Progenitor cell of endocrine pancreas (in vitro differentiated cells): ENCODE measurements at places on chromosomes 13 and 19. TPM values are rescaled to one million over a fixed set of nuclear protein-coding genes. Genes with fewer than 3 reads are reported as not detected.

- DNase-seq: no peak
Measured at GRCh38 chr19:5332501-5332900, 8.1 kb downstream of the PTPRS start.

DNA sequence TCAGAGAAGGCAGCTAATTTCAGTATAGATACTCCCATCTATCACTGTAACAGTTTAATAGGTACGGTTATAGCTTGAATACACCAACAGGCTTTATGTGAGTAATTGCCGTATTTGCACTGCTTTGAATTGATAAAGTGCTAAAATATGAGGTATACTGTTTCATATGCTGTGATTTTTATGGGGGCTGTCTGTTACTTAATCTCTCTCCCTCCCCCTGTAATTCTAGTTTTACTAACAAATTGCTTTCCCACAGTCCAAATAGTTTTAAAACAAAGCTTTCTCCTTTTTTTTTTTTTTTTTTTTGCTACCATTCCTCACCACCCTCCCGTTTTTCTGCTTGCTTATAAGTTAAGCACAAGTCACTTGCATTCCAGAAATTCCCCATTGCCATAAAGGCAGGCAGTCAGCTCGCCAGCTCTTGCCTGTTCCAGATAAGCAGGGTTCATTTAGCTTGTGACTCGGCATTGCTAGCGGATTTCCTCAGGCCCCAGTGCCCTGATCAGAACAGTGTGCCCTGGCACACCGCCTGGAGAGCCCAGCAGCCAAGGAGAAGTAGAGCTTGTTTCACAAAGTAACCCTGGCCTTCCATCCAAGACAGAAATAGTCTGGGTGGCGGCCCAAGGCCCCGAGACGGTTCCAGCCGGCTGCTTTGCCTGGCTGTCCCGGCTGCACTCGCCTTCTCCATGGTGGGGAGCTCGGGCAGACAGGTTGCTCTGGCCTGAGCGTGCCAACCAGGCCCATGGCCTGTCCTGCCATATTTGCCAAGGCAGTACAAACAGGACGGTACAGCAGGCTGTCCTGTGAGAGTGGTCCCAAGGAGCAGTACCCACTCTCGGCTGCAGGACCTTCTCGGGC is 43.5 kb upstream of the NPAS1 start:
- peak; percentile 25 for DNase-seq

GRCh38 chr19:56681702-56682101 is 10.1 kb upstream of the ZNF835 start:
- no peak for DNase-seq

Gene KIR3DL2
- not detected in 2 replicates for total RNA-seq

DNA sequence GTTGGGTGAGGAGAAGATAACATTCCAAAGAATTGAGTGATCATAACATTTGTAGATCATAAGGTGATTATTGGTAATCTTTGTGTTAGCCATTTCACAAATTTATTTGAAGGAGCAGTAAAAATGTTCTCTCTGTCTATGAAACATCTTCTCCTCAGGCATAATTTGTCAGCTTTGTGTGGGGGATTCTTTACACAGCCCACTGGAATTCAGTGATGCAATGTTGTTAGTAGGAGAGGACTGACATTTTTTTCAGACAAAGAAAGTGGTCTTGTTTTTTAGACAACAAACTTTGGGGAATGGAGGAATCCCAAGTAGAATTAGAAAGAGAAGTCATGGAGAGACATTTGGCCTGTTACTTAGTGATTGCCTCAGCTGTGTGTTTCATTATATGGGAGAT is 100.3 kb downstream of the ITGBL1 start:
- no peak for DNase-seq

Gene LYPD3
- 0.47 and 0.60 TPM in 2 replicates for total RNA-seq

DNA sequence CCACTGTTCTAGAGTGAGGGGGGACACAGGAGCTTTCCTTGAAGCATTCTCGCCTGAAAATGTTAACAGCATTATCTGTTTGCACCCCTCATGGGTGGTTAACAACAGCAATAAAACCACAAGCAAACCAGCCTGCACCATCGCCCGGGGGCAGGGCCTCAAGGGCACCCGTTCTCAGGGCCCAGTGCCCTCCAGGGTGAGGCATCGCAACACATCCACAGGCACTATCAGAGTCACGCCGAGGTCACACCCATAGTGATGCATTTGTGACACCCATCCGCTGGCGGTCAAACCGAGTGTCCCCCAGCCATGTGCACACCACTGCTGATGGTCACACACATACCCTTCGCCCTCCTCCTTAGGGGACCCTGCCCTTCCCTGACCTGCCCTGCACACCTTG is 4.6 kb downstream of the FUT5 start:
- DNase-seq: no peak

Gene KIR3DL1
- not detected in 2 replicates for total RNA-seq
